A673 (cell line): ENCODE measurements at places on chromosomes 1 and 21.

DNA sequence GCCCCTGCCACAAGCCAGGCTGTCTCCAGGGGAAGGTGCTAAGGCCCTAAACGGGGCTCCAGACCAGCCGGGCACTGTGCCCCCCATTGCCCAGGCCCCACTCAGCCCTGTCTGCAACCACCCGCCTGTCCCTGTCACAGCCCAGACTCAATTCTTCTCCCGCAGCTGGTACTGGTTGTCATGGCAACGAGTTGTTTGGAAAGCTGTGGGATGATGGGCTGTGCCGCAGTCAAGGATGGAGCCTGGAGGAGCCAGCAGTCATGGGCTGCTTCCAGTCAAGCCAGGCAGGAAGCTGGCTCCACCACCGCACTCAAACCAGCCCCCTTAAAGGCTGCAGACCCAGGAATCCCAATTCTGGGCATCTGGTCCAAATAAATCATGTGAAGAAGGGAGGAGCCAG lies 4.2 kb downstream of the SPOCD1 start:
- DNase-seq, result peak; percentile 60

- peak; percentile 92 for DNase-seq
Measured at GRCh38 chr1:96979304-96980268, 258.0 kb downstream of the PTBP2 start.

- DNase-seq, result no peak
Measured at GRCh38 chr1:10193288-10193687, 17.1 kb upstream of the KIF1B start.

DNA sequence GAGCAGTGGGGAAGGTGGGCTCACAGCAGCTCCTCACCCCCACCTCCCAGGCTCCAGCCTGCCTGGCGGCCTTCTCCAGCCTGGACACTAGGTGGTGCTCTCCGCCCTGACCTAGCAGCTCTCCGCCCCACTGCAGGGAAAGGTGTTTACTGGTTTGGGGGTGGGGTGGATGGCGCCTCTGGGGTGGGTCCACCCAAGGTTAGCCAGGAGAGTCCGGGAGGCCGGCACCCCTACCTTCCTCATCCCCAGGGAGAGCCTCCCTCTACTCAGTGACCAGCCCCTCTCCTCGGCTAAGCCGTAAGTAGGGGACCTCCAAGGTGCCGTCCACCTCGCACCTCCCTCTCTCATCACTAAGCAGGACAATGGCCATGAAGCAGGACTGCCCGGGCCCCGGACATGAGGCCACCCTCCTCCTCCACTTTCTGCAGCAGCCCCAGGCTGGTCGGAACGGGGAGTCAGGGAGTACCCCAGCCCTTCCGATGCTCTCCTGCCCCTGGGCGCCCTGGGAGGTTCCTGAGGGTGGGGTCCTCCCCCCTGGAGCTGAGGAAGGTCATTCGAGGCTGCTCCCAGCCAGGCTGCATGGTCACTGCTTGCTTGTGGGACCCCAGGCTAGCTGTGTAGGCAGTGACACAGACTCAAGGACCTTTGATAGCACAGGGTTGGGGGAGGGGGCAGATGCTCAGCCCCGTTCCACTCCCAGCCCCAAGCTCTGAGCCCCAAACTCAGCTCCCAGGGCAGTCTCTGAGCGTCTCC lies 101.4 kb upstream of the VAMP3 start:
- peak; percentile 61 for DNase-seq

DNA sequence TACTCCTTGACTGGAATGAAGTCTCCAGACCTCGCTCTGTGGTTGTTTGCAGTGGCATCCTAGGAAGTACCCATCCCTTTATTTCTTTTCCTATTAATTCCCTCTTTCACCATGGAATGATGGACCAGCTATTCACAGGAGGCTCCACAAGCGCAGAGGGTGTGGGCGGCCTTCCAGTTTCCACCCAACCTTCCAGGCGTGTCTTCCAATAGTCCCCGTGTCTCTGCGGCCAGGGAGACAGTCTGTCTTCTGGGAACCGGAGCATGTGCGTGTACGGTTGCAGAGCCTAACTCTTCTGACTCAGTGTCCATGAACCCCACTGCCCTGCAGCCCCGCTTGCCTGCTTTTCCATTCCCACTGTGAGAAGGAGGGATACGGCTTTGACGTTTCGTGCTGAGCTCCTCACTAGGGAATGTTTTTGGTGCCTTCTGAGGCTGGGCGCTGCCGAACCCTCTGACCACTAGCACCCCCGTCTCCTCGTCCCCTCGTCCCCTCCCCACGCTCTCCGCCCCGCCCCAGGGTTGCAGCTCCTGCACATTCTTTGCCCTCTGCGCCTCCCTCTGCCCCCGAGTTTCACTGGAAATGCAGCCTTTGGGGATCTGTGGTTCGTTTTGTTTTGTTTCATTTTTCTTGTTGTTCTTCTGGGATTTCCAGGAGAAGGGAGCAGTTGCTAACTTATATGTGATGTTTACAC lies 26.3 kb upstream of the FAM3B start:
- no peak for DNase-seq

DNA sequence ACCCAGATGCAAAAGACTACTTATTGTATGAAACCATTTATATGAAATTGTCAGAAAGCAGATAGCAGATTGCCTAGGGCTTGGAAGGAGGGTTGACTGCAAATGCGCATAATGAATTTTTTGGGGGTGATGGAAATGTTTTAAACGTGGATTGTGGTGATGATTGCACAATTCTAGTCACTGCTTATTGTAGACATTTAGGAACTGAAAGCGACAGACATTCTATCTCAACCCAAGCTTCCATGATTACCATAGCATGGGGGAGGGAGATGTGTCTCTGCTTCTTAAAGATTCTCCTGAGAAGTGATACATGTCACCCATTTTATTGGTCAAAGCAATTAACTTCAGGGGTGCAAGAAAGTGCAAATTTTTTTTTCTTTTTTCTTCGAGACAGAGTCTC lies 2.8 kb upstream of the MTF2 start:
- DNase-seq, result no peak

DNA sequence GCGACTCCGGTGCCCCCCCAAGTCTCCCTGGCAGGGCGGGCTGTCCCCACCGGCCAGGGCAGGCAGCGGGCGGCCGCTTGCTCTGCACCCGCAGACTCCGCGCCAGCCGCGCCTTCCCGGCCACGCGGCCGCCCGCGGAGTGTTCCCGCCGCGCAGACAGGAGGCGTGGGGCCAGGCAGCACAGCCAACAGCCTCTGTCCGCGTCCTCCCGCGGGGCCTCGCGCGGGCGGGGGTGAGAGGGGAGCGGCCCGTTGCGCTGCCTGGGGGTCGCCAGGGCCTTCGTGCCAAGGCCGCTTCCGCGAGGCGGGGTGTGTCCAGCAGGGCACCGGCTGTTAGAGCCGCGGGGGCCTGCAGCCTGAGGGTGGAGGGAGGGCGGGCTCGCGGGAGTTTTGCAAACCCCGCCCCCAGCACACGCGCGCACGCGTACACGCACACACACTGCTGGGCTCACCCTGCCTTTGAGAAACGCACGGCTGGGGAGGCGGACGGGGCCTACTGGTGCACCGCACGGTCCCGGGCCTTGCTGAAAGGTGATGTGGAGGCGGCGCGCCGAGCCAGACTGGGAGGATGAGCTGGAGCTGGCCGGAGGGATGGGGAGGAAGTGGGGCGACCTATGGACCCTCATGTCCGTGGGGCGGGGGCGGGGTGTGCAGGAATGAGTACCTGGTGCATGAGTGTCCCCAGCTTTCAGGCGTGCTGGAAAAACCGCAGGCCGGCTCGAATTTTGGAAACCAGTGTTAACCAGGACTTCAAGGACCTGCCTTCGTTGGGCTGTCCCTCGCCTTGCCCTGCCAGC lies 41.5 kb downstream of the KIAA1614 start:
- DNase-seq, result peak; percentile 77

- DNase-seq, result no peak
Measured at GRCh38 chr1:169610858-169611257, 19.1 kb downstream of the SELP start.

GRCh38 chr1:86507935-86508582 lies 38.8 kb upstream of the CLCA4 start:
- DNase-seq, result peak; percentile 57

DNA sequence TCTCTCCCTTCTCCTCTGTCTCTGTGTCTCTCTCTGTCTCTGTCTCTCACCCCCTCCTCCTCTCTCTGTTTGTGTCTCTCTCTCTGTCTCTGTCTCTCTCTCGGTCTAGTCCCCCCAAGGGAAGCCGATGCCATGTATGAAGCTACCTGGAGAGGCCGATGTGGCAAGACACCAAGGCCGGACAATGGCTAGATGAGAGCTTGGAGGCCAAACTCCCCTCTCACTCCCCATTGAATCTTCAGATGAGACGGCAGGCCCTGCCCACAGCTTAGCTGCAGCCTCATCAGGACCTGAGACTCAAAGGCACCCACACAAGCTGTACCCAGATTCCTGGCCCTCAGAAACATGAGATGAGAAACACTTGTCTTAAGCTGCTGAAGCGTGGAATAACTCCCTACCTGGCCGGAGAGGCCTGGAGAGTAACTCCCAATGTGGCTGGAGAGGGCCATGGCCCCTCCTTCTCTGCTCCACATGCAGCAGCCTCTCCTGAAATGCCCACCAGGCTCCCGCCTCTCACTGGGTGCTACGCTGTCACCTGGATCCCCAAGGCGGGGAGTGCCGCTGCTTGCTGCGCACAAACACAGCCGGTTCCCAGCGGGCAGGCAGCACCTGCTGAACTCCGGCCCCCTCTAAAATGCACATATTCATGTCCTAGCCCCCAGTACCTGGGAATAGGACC lies 7.8 kb upstream of the ACTRT2 start:
- DNase-seq, result no peak

- DNase-seq, result no peak
Measured at GRCh38 chr1:10880063-10880462, 83.6 kb upstream of the CASZ1 start.

GRCh38 chr1:248873993-248874533 lies 15.2 kb upstream of the ZNF692 start:
- no peak for DNase-seq

- DNase-seq, result no peak
Measured at GRCh38 chr1:20630729-20631128, 2.5 kb upstream of the PINK1 start.
